ENCODE measurements at places on chromosomes 12 and 14.

GRCh38 chr14:67889455-67889854, 69.9 kb downstream of the RAD51B start:
- DNase-seq = no peak

GRCh38 chr12:12693111-12693671, 2.8 kb downstream of the GPR19 start:
- no peak for DNase-seq

GRCh38 chr14:46054526-46054925, 597.1 kb downstream of the RPL10L start:
- DNase-seq = no peak

GRCh38 chr14:22420598-22421186, 168.3 kb downstream of the DAD1 start:
- no peak for DNase-seq

DNA sequence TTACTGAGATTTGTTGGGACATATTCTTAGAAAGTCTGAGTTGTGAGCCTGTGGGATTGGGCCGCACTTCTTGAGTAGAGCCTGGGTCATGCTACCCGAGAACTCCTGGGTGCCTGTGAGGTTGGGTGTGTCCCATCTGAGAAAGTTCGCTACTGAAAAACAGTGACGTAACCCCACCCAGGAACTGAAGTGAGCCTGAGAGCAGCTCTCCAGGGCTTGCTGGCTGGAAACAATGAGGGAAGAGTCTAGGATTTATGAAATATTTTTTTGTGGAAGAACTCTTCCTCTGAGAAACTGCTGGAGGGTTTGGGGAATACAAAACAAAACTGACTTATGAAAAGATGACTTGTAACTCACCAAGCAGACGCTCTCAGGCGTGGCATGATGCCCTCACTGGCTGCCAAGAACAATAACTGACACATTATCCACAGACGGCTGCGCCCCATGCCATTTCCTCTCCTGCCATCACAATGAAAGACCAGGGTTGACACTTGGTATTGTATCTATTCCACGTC, 69.2 kb downstream of the RASSF3 start:
- no peak for DNase-seq

DNA sequence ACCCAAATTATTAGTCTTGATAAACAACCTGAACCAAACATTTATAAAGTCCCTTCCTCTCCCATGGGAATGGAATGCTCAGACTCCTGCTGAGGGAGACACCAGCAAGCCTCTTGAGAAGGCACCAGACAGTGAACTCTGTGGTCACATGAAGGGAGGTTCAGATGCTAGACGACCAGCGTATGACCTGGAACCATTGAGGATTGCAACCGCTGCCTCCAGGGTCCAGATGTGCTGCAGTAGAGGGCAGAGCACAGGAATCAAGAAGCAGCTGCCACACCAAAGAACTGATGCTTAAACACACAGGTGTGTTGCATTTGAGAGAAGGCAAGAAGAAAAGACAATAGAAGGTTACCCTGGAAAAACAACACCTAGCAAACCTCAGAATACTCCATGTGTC, 592.4 kb downstream of the AACS start:
- no peak for DNase-seq

GRCh38 chr14:68794851-68795596, 2.2 kb upstream of the ZFP36L1 start:
- no peak for DNase-seq

DNA sequence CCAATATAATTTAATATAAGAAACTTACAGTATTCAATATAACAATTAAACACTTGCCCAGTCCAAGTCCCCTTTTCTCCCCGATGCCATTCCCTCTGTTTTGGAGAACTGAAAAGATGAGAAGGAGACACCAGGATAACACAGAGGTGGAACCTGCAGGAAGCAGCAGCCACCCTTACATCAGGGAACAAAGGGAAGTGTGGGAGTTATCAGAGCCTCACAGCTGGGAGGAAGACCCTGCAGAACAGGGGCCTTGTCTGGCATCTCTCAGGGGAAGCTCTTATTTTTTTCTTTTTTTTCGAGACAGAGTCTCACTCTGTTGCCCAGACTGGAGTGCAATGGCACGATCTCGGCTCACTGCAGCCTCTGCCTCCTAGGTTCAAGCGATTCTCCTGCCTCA, 52.6 kb downstream of the CALM1 start:
- no peak for DNase-seq

DNA sequence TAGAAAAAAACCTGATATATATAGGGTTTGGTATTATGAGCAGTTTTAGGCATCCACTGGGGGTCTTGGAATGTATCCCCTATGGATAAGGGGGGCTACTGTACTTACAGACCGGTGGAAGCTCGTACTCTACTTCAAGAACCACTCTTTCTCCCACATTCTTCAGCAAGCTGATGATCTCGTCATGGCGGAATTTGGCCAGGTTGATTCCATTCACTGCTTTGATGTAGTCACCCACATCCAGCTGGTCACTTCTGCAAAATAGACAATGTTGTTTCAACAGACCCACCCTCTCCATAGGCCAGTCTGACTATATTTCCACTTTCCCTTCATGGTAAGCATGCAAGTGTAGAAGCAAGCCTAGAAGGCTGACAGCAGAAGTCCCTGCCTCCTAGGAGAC, 139.9 kb downstream of the GRIP1 start:
- no peak for DNase-seq

DNA sequence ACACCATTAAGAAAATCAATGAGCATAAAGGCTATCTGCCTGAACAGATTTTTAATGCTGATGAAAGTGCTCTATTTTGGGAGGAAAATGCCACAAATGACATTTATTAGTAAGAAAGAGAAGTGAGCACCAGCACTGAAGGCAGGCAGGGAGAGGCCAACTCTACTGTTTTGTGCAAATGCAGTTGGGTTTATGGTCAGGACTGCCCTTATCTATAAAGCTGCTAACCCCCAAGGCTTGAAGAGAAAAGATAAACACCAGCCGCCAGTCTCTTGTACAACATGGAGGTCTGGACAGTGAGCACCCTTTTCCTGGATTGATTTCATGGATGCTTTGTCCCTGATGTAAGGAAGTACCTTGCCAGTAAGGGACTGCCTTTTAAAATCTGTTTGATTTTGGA, 246.8 kb upstream of the SFSWAP start:
- no peak for DNase-seq

DNA sequence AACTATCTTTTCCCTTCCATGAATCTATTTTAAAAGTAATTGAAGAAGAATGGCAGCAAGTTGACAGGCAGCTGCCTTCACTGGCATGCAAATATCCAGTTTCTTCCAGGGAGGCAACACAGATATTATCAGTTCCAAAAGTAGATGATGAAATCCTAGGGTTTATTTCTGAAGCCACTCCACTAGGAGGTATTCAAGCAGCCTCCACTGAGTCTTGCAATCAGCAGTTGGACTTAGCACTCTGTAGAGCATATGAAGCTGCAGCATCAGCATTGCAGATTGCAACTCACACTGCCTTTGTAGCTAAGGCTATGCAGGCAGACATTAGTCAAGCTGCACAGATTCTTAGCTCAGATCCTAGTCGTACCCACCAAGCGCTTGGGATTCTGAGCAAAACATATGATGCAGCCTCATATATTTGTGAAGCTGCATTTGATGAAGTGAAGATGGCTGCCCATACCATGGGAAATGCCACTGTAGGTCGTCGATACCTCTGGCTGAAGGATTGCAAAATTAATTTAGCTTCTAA, 18.4 kb downstream of the TMPO start:
- no peak for DNase-seq

- peak; percentile 4 for DNase-seq
Measured at GRCh38 chr12:26798023-26798422, 35.0 kb downstream of the ITPR2 start.

DNA sequence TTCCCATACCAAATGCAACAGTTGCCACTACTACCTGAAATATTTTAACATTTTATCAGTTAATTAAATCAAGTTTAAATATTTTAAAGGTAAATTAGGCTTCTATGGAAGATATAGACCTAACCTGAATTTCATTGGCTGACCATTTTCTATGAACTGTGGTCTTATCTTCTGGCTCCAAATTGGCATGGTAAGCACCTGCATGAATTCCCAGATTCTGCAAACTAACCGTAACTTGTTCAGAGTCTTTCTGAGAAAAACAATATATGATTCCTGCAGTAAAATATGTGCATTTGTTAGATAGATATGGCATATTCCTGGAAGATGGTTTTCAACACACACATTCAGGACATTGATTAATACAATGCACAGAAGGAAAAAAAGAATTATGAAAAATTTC, 25.9 kb downstream of the RECQL start:
- DNase-seq = no peak

All from NCI-H187 (cell line).